Activated effector memory CD4-positive, alpha-beta T cell treated with anti-CD3 and anti-CD28 coated beads, Interleukin-2, amount 50 U/mL, for 16 hours (primary cell): ENCODE measurements at places on chromosomes 2 and 18.
A peak's percentile ranks its signal among the peaks of the same experiment; 100 is the strongest.

- DNase-seq = no peak
These were observed 11.2 kb downstream of the CFLAR start for GRCh38 chr2:201127152-201127511.

DNA sequence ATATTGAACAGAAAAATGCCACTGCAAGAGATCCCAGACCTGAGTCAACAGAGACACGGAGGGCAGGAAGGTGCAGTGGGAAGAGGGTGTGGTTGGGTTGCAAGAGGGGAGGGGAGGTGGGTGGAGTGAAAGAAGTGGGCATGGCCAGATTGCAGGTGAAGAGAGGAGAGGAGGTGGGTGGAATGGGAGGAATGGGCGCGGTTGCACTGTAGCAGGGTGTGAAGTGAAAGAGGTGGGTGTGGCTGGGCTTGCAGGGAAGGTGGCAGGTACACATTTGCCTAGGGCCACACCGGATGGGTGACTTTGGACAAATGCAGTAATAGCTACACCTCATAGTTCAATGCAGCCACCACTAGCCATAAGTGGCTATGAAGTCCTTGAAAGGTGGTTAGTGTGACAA lies 71.1 kb downstream of the DOCK10 start:
- peak; percentile 63 for DNase-seq

DNA sequence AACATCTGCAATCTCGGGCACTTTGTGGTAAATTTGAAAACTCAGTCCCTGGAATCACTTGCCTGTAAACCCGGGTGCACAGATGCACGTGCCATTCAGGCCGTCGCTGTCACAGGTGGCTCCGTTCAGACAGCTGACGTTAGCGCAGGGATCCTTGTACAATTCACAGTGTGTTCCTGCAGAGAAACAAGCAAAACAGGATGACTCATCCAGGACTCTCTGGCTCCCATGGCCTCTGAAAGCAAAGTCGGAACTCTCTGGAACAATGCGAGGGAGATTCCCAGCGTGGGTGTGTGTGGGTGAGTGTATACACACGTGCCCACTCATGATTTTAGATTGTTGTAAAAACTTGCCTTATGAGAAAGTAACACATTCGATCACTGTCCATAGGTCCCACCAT lies 136.1 kb upstream of the PID1 start:
- no peak for DNase-seq

DNA sequence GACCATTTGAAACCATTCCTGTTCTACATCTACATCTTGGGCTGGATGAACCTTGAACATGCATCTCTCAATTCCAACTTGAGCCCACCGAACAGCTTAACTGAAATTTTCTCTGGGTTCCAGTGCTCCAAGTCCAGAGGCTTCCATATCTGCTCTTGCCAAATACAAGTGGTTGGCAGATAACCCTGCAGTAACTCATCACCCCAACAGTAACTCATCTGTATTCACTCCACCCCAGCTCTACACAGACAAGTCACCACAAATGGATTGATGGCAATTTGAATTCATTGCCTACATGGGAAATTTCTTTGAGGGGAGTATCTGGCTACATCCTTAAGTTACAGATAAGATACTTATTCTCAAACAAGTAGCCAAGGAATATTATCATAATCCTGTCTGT lies 502.4 kb upstream of the TNP1 start:
- DNase-seq = no peak

DNA sequence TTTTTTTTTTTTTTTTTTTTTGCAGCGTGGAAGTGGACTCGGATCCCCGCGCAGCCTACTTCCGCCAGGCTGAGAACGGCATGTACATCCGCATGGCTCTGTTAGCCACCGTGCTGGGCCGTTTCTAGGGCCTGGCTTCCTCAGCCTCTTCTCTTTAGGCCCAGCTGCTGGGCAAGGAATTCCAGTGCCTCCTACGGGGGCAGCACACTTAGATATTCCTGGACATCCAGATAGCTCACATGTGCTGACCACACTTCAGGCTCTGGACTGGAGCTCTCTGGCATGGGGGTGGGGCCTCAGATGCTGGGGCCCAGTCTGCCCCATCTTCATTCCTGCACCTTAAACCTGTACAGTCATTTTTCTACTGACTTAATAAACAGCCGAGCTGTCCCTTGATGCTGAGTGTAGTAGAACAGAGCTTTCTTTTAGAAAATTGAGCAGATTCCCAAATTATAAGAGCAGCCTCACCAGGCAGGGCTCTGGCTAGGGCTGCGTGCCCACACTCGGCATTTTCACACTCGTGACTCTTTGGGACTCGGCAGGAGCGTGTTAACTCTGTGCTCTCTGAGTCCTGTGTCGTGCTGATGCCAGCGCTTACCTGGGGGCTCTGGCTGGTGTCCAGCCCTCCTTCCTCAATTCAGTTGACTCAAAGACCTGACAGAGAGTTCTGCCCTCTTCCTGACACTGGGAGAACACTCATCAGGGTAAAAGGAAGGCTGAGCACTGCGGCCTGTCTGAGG lies 19.3 kb downstream of the SLC30A3 start:
- DNase-seq = no peak

- DNase-seq = no peak
These were observed 5.8 kb upstream of the SEMA4C start for GRCh38 chr2:96875498-96876268.

DNA sequence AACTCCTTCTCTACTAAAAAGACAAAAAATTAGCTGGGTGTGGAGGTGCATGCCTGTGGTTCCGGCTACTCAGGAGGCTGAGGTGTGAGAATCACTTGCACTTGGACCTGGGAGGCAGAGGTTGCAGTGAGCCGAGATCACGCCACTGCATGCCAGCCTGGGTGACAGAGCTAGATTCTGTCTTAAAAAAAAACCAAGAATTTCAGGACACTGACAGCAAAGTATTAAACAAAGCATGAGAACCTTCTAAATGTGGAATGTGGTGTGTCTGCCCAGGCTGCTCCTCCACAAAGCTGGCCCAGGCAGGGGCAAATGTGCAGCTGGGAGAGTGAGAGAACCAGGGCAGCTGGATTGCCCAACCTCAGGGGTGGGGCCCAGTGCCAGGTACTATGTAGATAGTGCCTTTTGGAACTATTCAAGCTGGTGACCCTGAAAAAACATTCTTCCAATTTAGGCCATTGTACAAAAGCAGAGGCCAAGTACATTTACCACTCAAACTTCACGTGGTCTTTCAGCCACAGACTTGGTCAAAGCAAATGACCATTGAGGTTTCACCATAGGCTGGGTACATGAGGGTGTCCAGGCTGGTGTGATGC lies 6.7 kb upstream of the UGT1A5 start:
- no peak for DNase-seq

- DNase-seq = no peak
These were observed 72.1 kb upstream of the ARL5A start for GRCh38 chr2:151900331-151900730.

GRCh38 chr18:13450289-13451212 lies 232.0 kb downstream of the LDLRAD4 start:
- DNase-seq = no peak

DNA sequence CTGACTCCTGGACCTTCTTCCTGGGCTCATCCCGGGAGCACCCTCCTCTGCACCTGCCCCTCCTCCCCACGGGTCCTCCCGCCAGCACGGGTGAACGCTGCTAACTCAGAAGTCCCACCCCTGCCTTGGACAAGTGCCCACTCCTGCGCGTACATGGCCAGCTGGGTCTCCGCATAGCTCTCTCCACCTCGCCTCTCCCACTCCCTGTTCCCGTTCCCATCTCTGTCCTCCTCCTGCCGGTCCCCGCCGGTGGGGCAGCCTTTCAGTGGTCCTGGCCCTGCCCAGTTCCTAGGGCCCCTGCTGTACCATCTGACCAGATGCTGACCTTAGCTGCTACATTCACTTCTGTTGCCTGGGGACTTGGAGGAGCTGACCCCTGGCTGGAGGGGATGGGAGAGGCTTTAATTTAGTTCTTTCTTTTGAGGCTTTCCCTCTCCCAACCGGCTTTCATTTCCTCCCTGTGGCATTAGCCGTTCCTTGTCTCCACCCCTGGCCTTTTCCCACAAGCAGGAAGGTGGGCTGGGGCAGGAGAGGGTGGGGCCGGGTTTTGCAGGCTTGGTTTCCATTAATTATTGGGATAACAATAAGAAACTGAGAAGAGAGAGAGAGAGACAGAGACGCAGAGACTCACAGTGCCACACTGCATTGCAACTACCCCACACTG lies 136.1 kb downstream of the SH3BP4 start:
- no peak for DNase-seq

- no peak for DNase-seq
These were observed 45.1 kb downstream of the PROC start for GRCh38 chr2:127463155-127463991.

DNA sequence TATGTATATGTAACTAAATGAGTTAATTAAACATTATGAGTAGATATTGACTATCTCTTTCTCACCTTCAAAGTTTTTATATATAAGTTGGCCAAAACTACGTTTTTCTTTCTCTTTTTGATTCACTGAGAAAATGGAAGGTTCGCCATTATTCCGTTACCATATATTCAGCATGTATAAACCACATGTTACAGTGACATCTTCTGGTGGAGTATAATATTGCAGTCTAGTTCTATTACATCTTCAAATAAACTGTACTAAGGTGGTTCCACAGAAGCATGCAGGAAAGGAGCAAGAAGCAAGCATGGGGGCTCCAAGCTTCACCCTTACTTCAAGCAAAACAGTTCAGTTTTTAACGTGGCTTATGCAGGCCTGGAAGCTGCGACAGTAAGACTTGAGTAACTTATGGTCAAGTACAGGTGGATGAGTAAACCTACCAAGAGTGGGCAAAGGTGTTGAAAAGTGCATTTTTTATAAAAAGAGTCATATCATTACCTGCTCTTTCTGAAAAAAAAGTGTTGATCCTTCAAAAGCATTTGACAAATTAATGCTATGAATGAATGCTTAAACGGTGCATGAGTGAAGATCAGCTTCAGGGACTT lies 129.8 kb upstream of the RAB6C start:
- no peak for DNase-seq

- DNase-seq = no peak
These were observed 345.2 kb upstream of the SLC8A1 start for GRCh38 chr2:40797120-40797519.

- no peak for DNase-seq
These were observed 1312.5 kb downstream of the DSC3 start for GRCh38 chr18:29730073-29730472.

DNA sequence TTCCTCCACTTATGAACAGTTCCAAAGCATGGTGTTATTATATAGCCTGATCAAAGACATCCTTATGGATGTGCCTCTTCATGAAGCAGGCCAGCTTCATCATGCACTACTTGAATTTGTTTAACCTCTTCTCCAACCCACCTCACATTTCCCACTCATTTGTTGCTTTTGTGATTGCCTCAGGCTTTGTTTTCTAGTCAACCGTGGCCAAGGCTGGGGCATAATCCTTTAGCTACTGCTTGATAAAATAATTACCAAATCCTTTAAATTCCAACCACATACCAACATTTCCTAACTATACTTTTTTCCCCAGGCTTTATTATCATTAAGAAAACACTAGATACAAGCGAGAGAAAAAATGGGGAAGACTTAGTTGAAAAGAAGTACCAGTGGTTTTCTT lies 39.6 kb upstream of the SCN1A start:
- DNase-seq = no peak

GRCh38 chr2:117786520-117786919 lies 28.0 kb upstream of the DDX18 start:
- DNase-seq = no peak

- DNase-seq = no peak
These were observed 73.0 kb upstream of the RIOK3 start for GRCh38 chr18:23380001-23380550.

DNA sequence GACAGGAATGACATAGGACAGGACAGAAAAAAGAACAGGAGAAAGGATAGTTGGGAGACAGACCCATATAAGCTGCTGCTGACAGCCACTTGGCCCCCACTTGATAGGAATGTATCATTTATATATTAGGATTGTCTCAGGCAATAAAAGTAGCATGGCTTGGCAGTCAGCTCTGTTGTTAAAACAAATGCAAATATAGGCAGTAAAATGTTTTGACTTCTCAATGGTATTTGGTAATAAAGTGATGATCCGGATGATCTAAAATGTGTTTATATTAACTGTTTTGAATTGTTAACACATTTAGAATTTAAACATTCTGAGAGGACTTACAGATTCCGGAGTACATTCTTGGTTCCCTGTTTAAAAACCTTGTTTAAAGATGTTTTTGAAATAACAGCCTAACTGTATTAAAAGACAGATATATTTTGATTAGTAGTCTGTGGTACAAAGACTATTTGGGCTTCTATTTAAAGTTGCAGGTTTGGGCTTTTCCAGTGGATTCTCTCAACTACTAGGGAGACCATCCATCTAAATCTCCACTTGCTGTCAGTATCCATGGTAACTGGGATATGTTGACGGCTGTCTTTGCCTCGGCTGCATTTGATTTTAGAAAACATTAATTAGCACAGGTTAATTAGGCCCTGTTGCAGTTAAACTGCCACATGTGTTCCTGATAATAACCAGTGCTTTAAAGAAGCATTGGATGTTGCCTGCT lies 147.6 kb downstream of the ESCO1 start:
- no peak for DNase-seq
